Activated CD8-positive, alpha-beta memory T cell treated with anti-CD3 and anti-CD28 coated beads, Interleukin-2, amount 50 U/mL, for 4 hours (primary cell): ENCODE measurements at places on chromosomes 7 and 10.

DNA sequence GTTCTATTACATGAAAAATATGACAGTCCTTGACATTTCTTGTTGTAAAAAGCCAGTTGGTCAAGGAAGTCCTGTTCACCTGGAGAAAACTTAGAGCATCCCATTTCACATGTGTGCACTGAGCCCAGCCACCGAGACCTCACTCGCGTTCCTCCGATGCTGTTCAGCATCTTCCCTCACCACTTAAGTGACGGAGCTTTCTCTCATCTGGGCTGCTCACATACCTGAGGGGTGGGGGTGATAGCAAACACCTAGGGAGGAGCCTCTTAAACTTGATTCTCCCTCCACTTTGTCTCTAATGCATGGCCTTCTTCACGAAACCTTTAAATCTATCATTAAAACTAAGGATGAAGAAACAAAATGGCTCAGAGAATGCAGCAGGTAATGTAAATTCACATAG lies 950.2 kb downstream of the GATA3 start:
- no peak for DNase-seq

DNA sequence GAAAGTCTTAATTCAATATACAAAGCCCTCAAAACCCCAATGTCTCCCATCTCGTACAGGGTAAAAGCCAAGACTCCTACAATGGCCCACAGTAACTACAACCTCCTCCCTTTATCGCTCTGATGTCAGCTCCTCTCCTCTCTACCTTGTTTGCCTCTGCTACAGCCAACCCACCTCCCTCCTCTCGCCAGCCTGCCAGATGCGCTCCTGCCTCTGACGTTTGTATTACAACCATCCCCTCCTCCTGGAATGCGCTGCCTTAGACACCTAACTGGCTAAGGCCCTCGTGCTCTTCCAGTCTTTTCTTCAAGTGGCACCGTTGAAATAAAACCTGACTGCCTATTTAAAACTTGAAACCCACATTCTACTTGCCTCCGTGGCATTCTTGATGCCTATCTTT lies 115.3 kb upstream of the MYO3A start:
- no peak for DNase-seq

GRCh38 chr10:117320050-117320665 lies 55.1 kb downstream of the PDZD8 start:
- DNase-seq, result no peak

GRCh38 chr10:96967847-96968246 lies 135.7 kb downstream of the LCOR start:
- no peak for DNase-seq

- no peak for DNase-seq
These were observed 177.2 kb upstream of the INHBA start for GRCh38 chr7:41880107-41880506.

DNA sequence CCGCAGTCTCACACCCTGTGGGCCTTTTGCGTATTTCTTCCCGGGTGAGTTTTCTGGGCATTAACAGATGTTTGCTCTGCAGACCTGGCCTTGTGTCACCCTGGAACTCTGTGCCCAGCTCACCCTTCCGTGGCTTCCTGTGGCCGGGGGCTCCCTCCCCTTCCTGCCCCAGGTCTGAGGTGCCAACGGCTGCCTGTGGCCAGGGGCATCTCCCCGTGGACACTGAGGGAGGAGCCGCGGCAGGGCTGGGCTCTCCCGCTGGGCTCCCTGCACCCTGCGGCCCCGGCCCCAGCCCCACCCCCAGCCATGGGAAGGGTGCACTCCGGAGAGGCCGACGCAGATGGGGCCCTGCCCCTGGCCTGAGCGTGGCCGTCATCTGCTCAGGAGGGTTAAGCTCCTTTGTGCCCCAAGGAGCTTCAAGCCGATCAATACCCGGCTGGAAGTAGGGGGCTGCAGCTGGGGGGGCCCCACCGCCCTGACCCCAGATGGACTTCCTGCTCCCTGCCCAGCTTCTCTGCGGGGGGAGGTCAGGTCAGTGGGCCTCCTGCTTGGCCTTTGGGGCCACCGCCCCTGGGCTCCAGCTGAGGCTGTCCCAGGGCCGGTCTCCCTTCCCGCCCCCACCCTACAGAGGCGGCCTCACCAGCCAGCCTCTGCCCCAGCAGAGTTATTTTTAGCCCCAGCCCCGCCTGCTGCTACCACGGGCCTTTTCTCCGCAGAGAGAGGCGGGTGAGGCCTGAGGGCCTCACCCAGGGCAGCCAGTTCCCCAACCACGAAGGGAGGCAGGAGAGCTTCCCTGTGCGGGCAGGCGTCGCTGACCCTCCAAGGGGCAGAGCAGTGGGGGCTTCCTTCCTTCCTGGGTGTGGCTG lies 24.2 kb downstream of the PWWP2B start:
- DNase-seq, result no peak

DNA sequence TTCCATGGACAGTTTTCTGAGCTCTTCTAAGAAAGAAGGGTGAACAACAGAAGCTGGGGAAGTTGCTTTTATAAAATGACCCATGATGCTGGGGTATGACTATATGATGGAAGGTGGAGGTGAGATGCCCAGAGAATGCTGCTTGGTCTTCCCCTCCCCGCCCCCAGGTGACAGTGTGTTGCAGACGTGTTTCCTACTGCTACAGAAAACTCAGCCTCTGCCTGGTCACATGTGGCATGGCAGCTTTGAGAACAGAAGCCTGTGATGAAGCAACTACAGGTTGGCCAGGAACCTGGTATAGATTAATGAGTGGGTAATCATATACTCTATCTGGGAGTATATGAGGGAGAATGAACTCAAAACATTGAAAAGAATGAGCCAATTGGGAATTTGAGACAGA lies 67.1 kb downstream of the MTURN start:
- DNase-seq, result no peak

DNA sequence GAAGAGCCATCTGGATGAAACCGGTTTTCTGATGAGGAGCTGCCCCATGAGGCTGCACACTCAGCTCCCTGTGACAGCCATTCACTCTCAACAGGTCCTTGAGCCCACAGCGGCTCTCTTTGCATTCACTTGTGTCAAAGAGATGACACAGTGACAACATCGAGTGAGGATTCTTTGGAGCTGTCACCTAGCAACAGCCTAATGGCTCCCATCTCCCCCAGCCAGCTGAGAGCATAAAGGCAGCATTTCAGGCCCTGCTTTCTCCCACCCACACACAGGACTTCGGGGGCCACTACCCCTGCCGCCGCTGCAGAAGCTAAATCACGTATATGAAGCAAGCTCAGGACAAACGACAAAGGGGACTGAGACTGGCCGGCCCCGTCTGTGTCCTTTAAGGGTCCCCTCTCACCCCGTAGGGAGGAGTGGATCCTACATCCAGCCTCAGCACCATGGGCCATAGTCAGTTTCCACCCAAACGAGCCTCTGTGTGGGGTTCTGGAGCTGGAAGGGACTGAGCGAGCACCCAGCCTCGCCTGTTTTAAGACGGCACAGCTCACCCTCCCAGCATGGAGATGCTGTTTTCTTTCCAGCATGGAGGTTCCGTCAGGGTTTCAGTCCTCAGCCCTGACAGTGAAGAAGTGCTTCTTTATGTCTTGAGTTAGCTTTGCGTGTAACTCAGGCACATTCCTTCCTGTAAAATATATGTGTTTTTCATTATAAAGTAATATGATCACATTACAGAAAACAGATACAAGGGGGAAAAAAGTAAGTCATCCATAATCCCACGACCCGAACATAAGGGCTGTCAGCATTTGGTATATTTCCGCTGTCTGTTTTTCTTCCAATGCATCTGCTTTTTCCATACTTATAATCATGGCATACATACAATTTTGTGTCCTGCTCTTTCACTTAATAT lies 4.9 kb downstream of the CPA4 start:
- no peak for DNase-seq

DNA sequence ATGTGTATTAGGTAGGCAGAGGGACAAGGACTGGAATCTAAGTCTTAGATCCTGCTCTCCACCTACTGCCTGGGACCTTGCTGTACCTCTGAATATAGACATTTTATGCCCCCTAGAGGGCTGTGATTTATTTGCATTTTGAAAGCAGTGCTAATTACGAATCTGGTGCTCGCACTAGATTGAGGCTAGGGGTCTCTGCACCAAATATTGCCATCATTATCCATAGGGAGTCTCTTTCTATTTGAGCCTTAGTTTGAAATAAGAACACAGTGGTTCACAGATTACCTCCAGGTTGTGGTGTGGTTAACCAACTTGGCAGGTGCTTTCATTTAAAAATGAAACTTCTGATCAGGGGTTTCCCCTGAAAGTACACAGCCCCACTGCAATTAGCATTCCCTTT lies 41.8 kb downstream of the CNNM1 start:
- DNase-seq, result no peak

DNA sequence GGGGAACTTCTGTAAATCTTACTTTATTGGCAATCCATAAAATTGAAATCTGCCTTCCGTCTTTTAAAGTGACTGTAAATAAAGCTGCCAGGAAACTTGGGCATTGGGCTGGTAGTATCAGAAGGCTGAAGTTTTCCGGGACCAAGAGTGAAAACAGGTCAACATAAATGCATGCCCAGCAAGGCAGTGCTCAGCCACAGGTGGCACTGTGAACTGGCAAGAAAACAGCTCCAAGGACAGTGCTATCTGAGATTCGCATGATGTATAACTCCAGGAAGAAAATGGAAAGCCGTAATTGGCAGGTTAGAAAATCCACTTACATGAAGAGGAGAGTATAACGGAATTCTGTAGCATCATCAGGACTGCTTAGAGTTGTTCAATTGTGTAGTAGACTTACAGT lies 1.9 kb upstream of the INSYN2A start:
- DNase-seq, result no peak

- DNase-seq, result no peak
These were observed 16.3 kb downstream of the GCK start for GRCh38 chr7:44172803-44173424.

DNA sequence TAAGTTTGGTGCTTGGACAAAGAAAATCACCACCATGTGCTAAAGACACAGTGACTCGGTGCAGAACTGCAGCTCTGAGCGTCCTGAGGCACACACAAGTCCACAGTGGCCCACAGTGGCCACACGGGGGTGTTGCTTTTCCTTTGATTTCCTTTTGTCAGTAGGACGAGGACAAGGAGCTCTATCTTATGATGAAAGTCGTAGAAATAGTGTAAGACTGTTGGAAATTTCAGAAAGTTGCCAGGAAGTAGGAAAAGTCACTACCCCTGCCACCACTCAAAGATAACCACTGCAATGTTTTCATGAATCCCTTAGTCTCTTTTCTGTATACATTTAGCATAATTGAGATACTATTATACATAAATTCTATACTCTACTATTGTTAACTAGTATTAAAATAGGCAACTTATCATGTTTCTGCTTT lies 146.0 kb downstream of the TNS3 start:
- DNase-seq, result no peak

DNA sequence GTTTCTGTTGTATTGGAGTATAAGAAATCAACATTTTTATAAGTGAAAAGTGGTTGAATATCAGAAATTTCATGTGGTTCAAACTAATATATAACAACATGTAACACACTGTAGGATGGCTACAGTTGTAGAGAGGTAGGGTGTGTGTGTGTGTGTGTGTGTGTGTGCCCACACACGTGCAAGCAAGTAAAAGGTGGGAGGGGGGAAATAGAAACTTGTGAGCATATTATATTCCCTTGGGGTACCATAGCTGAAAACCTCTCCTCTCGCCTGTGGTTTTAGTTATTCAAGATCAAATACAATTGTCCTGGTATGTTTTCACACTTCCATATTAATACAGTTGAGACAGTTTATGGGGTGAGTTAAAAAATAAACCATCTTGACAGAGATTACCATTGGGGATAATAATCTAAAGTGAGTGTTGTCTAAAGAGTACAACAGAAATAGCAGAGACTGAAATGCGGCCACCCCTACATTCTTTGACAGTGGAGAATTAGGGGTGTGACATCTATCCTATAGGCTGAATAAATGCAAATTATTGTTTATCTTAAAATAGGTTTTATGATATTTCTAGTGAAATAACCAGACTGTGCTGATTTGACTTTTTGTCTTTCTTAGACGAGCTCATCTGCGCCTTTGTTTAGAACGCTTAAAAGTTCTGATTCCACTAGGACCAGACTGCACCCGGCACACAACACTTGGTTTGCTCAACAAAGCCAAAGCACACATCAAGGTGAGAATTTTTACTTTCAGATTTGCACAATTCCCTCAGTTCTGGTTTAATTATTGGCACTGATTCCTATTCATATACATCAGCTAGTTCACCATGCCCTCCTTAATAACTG lies 25.9 kb downstream of the SMNDC1 start:
- DNase-seq, result no peak

DNA sequence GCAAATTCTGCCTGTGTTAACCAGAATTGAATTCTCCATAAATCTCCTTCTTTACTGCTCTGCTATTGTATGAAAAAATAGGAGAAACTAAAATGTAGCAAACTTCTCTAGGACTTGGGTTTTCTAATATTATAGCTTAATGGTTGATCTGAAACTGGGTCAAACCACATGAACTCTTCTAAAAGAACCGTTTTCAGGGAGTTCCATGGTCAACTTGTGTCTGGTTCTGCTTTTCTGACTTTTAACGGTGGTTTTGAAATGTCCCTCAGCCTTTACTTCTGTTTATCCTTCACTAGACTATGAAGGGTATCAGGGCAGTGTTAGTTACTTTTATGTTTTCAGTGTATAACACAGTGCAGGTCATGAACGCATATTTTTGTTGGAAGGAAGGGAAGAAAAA lies 242.2 kb downstream of the TSPAN12 start:
- DNase-seq, result no peak

DNA sequence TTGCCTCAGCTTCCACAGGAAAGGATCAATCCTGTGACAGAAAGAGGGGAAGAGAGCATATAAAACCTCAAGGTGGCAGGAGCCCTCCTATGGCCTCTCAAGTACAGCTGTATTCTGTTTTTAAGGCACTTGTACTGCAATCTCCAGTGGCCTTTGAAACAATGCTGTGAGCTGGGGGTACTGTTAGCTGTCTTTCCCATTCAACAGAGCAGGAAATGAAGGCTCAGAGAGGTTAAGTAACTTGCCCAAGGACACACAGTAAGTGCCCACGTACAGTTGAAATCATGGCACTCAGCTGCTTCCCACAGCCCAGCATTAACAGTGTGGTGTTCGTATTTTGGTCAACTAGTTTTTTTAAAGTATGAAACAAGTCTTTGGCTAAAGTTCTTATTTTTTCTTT lies 34.0 kb downstream of the DUSP5 start:
- no peak for DNase-seq

GRCh38 chr7:88254721-88255424 lies 35.0 kb upstream of the SRI start:
- DNase-seq, result no peak

GRCh38 chr7:159126311-159127260 lies 18.1 kb downstream of the VIPR2 start:
- DNase-seq, result no peak
